ENCODE measurements at places on chromosomes 13 and 19.

GRCh38 chr13:35140831-35141230 lies 198.8 kb downstream of the NBEA start:
- H3K4me3 ChIP-seq = no peak overlapping the region
- H3K36me3 ChIP-seq = no peaks in the 10 kb centered on the region
- DNase-seq = no peak
- H3K4me1 ChIP-seq = no peaks in the 10 kb centered on the region
- H3K27ac ChIP-seq = no peak overlapping the region

DNA sequence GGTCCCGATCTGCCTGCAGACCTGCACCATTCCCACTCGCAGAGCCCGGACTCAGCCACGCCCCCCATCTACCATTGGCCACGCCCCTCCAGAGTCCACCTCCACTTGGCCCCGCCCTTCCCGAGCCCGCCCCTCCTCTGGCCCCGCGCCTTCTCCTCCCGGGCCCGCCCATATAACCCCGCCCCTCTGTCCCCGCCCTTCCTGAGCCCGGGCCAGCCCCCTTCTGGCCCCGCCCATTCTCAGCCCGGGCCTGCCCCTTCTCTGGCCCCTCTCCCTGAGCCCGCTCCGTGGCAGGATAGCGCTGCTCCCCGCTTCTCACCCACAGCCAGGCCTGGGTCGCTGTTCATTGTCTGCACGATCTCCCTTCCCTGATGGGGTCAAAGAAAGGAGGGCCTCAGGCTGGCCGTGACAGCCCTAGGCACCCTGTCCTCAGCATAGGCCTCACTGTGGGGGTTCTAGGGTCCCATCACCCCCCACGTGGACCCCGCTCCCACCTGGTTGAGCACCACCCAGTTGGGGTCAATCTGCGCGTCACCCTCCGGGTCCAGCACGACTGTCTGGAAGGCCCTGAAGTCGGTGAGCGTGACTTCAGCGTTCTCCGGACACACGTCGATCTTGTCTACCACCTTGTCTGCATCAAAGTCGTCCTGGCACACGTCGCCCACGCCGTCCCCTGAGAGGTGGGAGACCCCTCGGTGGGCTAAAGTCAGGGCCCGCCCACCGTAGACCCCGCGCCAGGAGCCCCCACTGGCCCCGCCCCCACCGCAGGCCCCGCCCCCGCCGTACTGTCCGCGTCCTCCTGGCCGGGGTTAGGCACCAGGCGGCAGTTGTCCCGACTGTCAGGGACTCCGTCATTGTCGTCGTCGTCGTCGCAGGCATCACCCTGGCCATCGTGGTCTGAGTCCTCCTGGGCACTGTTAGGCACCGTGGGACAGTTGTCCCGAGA lies 5.7 kb downstream of the COMP start:
- H3K27ac ChIP-seq = no peak overlapping the region
- DNase-seq = peak; percentile 90
- no peaks in the 10 kb centered on the region for H3K36me3 ChIP-seq
- H3K27me3 ChIP-seq = peaks cover 50% of the 10 kb centered on the region

GRCh38 chr13:29484796-29485195 lies 110.7 kb downstream of the SLC7A1 start:
- DNase-seq = no peak
- no peak overlapping the region for H3K27ac ChIP-seq
- H3K36me3 ChIP-seq = no peaks in the 10 kb centered on the region
- H3K4me1 ChIP-seq = no peaks in the 10 kb centered on the region

GRCh38 chr13:100899720-100900316 lies 225.2 kb upstream of the TMTC4 start:
- no peak overlapping the region for H3K4me3 ChIP-seq
- no peak overlapping the region for H3K27ac ChIP-seq
- no peaks in the 10 kb centered on the region for H3K36me3 ChIP-seq
- DNase-seq = no peak

- peak overlapping the region; percentile 93 for H3K27ac ChIP-seq
- no peak for DNase-seq
- H3K4me1 ChIP-seq = peaks cover 33% of the 10 kb centered on the region
- no peaks in the 10 kb centered on the region for H3K27me3 ChIP-seq
- peak overlapping the region; percentile 78 for H3K4me3 ChIP-seq
- no peaks in the 10 kb centered on the region for H3K36me3 ChIP-seq
Measured at GRCh38 chr19:3368441-3368795, 2.0 kb downstream of the NFIC start.

DNA sequence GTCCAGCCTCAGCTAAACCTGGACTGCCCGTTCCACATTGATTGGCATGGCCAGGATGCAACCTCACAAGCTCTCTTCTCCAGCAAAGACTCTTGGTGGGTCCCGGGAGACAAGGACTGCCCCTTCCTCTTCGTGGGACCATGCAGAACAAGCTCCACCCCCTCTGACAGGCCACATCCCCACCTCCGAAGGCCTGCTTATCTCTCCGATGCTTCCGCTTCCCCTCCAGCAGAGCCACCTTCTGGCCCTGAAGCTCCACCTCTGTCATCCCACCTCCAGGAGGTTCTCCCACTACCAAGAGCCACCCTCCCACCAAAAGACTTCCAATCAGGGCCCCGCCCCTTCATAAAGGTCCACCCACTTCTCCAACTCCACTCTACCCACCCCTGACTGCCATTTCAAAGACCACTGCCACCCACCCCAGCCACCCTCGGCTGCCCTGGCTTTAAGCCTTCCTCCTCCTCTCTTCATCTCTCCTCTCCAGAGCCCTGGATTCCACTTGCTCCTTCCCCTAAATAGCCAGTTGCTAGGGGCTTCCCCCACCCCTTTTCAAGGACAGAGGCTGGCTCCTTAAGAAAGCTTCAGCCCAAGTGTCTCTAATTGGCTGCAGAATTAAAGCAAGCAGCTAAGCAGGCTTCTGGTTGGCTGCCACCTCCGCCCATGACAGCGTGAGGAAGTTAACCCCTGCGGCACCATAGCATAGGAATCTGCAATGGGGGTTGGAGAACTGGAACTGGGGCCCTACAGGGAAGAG lies 9.9 kb downstream of the LRFN1 start:
- H3K4me3 ChIP-seq = no peak overlapping the region
- peaks cover 18% of the 10 kb centered on the region for H3K27me3 ChIP-seq
- no peak overlapping the region for H3K27ac ChIP-seq
- H3K36me3 ChIP-seq = no peaks in the 10 kb centered on the region
- H3K4me1 ChIP-seq = no peaks in the 10 kb centered on the region

Data from upper lobe of right lung (tissue), 1 donor.